NCI-H2171 (cell line): ENCODE measurements at places on chromosomes 7 and 10.

- no peak for DNase-seq
These were observed 122.4 kb upstream of the NPS start for GRCh38 chr10:127426746-127427145.

- DNase-seq: no peak
These were observed 280.8 kb upstream of the LRGUK start for GRCh38 chr7:133846203-133846945.

DNA sequence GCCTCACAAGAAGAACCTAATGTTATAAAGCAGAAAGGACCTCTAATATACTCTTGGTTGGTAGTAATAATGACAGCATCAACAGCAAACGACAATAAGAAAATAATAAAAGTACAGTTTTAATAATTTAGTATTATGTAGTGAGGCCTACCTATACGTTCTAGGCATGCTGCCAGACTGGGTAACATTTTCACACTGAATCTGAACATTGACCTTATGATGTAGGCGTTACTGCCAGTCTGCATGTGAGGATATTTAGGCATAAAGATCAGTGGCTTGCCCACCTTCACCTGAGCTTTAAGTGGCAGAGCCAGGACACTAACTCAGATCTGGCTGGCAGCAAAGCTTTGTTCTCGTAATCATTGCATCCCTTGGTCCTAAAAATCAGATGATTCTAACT, 2.5 kb downstream of the FGL2 start:
- no peak for DNase-seq

DNA sequence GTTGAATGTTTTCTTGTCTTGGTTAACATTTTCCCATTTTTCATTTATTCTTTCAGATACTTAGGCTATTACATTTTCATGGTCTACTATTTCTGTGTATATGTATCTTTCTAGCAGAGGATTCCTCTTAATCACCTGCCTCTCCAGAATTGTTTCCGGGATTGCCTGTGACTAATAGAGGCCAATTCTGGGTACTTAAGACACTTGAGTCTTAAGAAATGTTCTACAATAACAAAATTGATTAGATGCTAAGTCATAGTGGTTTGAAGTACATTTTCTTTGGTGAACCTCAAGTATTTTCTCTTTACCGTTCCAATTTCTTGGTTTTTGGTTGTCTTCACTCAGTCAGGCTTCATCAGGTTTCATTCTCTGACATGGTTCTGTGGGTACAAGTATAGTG, 26.4 kb downstream of the BBS9 start:
- DNase-seq: no peak

DNA sequence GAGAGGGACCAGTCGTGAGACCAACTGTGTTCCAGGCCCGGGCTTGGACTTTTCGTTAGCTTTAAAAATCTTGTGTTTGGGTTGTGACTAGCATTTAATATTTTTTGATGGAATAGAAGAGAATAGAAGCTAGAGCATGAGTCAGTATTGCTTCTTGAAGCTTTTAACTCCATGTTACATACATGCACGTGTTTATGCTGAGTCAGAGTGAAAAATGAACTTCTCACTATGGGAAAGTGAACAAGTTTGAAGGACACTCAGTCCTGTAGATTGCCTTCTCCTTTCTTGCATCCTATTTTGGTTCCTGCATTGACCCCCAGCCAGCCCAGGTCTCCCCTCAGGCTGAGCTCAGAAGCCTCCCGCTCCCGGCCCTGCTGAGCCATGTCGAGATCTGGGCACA, 31.8 kb downstream of the GHRHR start:
- no peak for DNase-seq

DNA sequence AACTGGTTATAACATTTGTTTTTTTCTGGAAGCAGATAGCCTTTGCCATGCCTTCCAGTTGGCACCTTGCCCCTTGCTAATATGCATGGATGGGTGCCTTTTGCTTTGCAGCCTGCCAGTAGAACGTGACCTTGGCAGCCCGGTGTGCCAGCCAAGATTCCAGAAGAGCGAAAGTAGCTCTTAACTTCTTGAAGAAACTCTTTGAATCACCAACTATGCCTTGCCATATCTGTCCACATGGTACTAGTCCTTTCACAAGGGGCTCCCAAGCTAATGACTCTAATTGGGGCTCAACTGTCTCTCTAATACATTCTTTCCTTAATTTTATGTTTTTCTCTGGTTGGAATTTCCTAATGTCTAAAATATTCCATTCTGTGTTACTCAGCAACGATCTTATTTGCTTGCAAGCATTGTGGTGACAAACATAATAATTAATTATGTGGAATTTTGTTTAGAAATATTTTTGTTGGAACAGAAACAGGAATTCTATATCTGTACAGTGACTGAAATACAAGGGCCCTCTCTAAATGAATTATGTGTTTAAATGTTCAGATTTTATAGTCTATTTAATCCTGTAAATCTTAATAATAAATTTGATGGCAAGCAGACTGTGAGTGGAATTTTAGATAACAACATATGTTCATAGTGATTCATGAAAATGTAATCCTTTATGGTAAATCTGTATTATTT, 45.8 kb downstream of the HDAC9 start:
- DNase-seq: no peak

- DNase-seq: no peak
These were observed 138.6 kb downstream of the ADAM22 start for GRCh38 chr7:88072715-88073055.

DNA sequence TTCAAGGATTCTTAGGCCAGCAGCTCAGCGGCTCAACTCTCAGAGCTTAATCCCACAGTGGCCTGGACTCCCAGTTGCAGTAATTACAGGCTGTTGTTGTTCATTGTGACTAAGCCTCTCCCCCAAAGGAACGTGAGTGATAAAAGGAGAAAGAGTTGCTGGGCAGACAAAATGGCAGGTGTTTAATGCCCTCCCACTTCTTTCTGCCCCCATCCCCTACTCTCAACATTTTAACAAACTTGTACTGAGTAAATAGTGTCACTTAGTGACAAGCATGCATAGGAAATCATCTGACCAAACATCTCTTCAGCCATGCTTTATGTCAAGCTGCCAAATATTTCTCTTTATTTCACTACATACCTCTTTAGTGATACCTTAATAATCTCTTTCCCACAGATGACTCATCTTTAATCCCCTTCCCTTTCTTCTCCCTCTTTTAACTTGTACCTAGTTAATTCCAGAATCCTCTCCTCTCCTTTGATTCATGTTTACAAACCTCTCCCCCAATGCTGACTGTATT, 12.4 kb upstream of the MTERF1 start:
- no peak for DNase-seq

DNA sequence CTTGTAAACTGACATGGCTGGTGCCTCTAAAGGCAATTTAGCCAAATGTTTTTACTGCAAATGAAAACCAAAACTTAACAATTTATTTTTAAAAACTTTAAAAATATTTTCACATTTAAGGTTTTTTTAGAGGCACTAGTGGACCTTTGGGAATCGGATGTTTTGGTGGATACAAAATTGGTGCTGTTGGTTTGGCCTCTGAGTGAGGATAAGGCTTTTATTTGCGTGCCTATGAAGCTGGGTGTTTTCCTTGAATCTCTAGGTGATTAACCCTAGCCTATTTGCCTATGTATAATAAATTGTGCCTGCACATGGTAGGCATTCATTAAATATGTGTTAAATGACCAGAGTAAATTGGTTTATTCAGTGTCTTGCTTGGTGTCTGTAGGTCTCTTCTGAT, 2.9 kb upstream of the SGCE start:
- no peak for DNase-seq

GRCh38 chr10:125567529-125567928, 115.4 kb downstream of the TEX36 start:
- no peak for DNase-seq

GRCh38 chr10:68212721-68213352, 19.1 kb downstream of the ATOH7 start:
- DNase-seq: no peak

DNA sequence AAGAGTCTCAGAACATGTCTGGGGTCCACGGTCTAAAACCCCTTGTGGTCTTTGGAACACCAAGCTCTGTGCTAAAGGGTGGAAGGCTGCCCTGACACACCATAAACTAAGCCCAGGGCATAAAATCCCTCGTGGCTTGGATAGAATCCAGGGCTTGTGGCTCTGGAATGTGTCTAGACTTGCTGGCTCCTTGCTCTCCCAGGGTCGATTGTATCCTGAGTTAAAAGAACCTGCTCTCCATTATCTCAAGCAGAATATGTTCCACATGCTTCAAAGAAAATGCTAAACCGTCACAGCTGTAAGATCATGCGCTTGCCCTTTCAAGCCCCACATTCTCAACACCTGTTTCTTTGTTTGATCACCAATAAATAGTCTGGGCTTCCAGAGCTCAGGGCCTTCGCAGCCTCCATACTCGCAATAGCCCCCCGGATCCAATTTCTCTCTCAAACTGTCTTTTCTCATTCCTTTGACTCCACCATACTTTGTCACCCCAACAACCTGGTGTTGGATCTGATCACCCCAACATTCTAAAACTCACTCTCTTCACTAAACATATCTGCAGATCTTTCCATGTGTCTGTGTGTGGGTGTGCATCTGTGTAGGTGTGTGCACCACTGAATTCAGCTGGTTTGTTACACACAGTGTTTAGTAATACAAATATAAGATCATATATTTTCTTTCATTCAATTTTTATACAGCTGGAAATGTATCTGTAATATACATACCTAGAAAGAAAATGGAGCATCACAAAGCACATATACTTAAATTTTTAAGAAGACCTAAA, 238.5 kb downstream of the ZMYND11 start:
- DNase-seq: peak; percentile 32

GRCh38 chr10:71431239-71432100, 34.8 kb downstream of the CDH23 start:
- no peak for DNase-seq

DNA sequence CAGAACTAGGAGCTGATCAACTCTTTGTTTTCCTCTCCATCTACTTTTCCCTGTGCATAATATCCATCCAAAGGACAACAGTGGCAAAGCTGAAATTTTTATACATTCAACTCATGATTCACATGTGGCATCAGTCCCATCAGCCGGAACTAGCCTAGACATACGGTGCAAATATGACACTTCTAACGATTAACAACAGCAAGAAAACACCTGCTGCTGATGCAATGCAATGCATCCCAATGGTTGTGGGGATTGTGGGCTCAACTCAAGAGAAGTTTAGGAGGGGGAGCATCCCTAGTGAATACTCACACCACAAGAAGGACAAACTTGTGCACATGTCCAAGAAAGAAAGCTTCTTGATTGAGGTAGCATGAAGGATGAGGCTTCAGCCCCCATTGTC, 20.5 kb upstream of the STK17A start:
- no peak for DNase-seq
